Thymus (tissue), 14 donors: ENCODE measurements at places on chromosomes 12 and 14. TPM values are rescaled to one million over a fixed set of nuclear protein-coding genes. Genes with fewer than 3 reads are reported as not detected.

PLA2G1B gene
- polyA plus RNA-seq: 1.5 TPM

RBP5 gene
- 12.0 TPM for polyA plus RNA-seq

TCL1A gene
- polyA plus RNA-seq: 9.5 TPM

IRAK3 gene
- 5.9 TPM for polyA plus RNA-seq

TROAP gene
- 12.4 TPM for polyA plus RNA-seq

WNT1 gene
- polyA plus RNA-seq: 0.05 TPM

VDR gene
- 3.8 TPM for polyA plus RNA-seq

VASH1 gene
- polyA plus RNA-seq: 6.1 TPM

MGST1 gene
- 76.9 TPM for polyA plus RNA-seq

BIN2 gene
- polyA plus RNA-seq: 57.7 TPM

GPRC5D gene
- 0.05 TPM for polyA plus RNA-seq

NKX2-8 gene
- polyA plus RNA-seq: 0.32 TPM

KRT3 gene
- 1.0 TPM for polyA plus RNA-seq

GPR84 gene
- 0.62 TPM for polyA plus RNA-seq

GNB3 gene
- 1.3 TPM for polyA plus RNA-seq

CAPZA3 gene
- 0.05 TPM for polyA plus RNA-seq

OR4E2 gene
- polyA plus RNA-seq: 0.07 TPM

MYL2 gene
- 5.3 TPM for polyA plus RNA-seq

TRPV4 gene
- 0.59 TPM for polyA plus RNA-seq

ESPL1 gene
- 1.7 TPM for polyA plus RNA-seq

FSCB gene
- polyA plus RNA-seq: not detected

ATF7 gene
- polyA plus RNA-seq: 15.8 TPM

P2RX2 gene
- 2.5 TPM for polyA plus RNA-seq

EPYC gene
- 0.25 TPM for polyA plus RNA-seq

CDKN3 gene
- 17.6 TPM for polyA plus RNA-seq

SEC23A gene
- 20.9 TPM for polyA plus RNA-seq

EAPP gene
- polyA plus RNA-seq: 57.5 TPM

KERA gene
- 0.09 TPM for polyA plus RNA-seq

RPL10L gene
- polyA plus RNA-seq: not detected

KCNA1 gene
- polyA plus RNA-seq: 4.0 TPM

MYF6 gene
- polyA plus RNA-seq: 0.71 TPM

DNAH10 gene
- polyA plus RNA-seq: 0.82 TPM

LRRC10 gene
- 0.05 TPM for polyA plus RNA-seq

ZFHX2 gene
- 0.48 TPM for polyA plus RNA-seq

KRT73 gene
- 1.9 TPM for polyA plus RNA-seq

ANG gene
- polyA plus RNA-seq: 9.1 TPM

ITPR2 gene
- 8.8 TPM for polyA plus RNA-seq

RASSF9 gene
- polyA plus RNA-seq: 0.94 TPM

TDRD9 gene
- 3.8 TPM for polyA plus RNA-seq

TAS2R50 gene
- not detected for polyA plus RNA-seq

ETFBKMT gene
- polyA plus RNA-seq: 1.5 TPM

KRT84 gene
- 2.5 TPM for polyA plus RNA-seq

EXOC3L4 gene
- 83.7 TPM for polyA plus RNA-seq

HCAR3 gene
- polyA plus RNA-seq: 1.8 TPM

KLRG1 gene
- polyA plus RNA-seq: 5.2 TPM
